ENCODE measurements at places on chromosomes 2 and 18.

- DNase-seq, result no peak
These were observed 123.5 kb upstream of the PELI1 start for GRCh38 chr2:64267699-64268098.

GRCh38 chr2:110858993-110859701 is 126.8 kb downstream of the ACOXL start:
- DNase-seq, result no peak

- DNase-seq, result no peak
These were observed 286.8 kb downstream of the ARL6IP6 start for GRCh38 chr2:153005071-153005730.

DNA sequence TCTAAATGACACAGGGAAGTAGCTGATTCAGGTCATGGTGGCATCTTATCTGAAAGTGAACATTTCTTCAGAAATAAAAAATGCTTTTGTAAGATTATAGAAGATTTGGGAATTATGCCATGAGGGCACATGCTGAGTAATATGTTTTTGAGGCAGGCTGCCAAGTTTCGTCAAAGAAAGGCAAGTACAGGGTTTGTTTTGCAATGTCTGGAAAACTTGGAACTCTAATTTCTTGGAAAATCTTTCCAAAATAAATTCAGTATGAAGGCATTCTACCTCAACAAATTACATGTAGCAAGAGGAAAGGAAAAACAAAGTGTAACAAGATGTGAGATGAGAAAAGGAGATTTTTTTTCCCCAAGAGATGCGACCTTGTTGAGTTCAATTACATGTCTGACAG is 167.7 kb downstream of the PLCL1 start:
- no peak for DNase-seq

GRCh38 chr18:50578030-50578429 is 18.1 kb downstream of the MAPK4 start:
- DNase-seq, result no peak

GRCh38 chr2:187842978-187843847 is 289.0 kb upstream of the TFPI start:
- DNase-seq, result no peak

GRCh38 chr2:437756-438393 is 150.0 kb upstream of the ALKAL2 start:
- no peak for DNase-seq

DNA sequence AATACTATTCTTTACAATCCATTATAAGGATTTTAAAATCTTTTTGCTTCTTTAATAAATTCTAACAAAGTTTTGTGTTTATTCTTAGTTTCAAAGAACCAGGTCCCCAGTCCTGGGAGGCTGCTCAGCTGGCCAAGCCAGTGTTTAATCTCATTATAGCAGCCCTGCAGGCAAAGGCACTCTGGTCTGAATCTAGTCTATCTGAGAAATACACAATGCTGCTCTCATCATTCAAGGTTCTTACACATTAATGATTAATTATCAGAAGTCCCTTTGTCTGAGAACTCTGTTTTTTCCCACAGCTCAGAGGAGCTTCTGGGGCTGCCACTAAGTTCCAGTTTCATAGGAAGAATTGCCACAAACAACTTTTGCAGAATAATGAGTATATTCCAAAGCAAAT is 27.7 kb downstream of the KCTD18 start:
- DNase-seq, result no peak

- DNase-seq, result no peak
These were observed 477.2 kb downstream of the TRIB2 start for GRCh38 chr2:13193900-13194299.

DNA sequence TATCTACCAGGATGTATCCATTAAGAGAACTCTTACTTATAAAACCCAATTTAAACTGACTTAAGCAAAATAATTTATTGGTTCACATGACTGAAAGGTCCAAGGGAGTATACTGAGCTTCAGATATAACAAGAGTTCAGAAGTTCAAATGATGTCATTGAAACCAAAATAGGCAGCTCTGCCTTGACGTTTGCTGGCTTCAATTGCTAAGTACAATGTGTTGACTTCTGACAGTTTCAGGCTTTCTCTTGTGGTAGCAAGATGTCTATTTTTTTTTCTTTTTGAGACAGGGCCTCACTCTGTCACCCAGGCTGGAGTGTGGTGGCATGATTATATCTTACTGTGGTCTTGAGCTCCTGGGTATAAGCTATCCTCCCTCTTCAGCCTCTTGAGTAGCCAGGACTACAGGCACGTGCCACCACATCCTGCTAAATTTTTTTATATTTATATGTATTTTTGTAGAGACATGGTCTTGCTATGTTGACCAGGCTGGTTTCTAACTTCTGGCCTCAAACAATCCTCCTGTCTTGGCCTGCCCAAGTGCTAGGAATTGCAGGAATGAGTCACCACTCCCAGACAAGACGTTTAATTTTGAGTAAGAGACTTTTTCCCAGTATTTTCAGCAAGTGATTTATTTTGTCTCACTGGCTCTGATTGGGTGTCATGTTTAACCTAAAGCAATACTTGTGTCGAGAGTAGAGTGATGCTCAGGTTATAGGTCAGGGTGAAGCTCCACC is 184.8 kb downstream of the NR4A2 start:
- DNase-seq, result no peak

DNA sequence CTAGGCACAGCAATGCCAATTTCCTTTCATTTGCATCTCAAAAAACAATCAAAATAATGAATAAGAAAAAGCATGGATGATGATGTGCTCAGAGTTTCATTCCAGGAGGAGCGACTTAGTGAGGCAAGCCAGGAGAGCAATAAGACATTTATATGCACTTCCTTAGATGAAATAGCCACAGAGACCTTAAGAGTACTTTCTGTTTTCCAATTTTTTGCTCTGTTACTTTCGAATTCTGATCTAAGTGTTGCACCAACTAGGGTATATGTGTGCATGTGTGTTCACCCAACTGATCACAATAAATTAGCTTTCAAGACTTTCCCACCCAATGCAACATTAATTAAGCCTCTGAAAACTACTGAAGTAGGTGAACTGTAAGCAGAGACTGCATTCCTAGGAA is 709 bp downstream of the RAB27B start:
- no peak for DNase-seq

- DNase-seq, result no peak
These were observed 1.2 kb upstream of the TANC1 start for GRCh38 chr2:158967114-158967730.

DNA sequence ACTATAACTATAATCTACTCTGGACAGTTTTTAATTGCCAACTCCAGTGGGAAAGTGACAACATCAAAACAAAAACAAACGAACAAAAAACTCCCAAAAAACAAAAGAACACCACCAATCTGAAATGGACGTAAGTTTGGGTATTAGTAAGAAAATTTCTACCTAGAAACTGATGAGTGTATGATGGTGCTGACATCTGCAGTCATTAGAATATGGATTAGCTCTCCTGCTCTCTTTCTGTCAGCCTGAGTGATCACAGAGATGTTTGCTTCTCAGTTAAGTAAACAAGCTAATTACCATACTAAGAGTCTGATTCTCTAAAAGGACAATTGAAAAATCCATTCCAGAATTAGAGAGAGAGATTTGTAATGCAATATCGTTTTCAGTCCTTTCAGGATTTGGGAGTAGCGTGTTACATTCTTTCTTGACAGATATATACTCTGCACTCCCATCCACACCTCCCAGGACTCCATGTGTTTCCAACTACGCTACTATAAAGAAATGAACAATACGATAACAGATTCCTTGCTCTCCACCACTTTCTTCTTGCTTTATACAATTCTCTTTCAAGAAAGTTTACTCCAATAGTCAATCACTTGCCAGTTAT is 1347.4 kb upstream of the PIK3C3 start:
- DNase-seq, result no peak

DNA sequence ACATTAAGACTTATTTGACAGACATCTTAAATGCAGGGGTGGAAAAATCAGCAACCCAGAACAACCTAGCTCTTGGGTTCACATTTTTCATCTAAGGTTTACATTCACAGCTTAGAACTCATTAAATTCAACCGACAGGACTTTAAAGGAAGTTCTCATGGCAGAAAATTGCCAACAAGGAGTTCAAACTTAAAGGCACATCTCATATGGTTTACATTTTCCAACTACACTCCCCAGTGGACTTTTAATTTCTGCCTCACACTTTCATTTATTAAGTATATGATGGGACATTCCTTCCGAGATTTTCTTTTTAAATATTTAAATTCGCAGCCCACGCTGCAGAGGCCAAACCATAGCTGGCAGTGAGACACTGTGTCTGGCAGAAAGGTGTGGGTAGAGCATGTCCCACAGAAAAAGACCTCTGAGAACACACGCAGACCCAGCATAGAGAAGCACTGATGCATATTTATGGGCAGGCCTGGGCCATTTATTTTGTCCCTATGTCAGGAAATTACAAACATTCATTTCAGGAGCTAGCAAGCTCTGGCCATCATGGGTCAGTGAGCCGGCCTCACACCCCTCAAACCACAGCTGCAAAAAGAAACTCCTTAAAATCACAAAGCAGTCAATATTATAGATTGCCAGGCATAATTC is 46.3 kb downstream of the STK39 start:
- DNase-seq, result no peak

- DNase-seq, result no peak
These were observed 336.9 kb upstream of the PIK3C3 start for GRCh38 chr18:41618147-41618546.

DNA sequence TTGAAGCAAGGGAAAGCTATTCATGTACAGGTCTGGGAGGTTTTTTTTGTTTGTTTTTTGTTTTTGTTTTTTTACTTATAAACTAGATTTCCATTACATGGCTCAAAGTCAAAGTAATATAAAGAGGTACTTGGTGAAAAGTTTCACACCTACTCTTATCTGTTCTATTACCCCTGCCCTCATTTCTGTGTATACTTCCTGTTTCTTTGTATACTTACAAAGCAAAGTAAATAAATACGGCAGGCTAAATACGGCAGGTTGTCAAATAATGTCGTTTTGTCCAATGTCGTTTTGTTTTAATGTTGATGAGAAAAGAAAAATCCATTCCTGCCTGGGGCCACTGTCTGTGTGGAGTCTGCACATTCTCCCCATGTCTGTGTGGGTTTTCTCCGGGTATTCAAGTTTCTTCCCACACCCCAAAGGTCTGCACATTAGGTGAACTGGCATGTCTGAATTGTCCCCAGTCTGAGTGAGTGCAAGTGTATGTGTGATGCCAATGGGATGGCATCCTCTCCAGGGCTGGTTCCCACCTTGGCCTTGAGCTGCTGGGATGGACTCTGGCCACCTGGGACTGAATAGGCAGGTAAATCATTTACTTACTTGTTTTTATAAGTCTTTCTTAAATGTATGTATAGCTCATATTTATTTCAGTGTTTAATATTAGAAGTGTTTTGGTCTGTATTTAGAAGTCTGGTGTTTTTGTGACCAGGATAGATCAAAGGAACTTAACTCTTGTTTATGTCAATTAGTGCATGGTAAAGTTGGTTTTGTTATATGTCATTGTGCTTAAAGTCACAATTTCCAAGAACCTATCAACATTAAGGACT is 13.4 kb downstream of the STAMBP start:
- DNase-seq, result no peak

DNA sequence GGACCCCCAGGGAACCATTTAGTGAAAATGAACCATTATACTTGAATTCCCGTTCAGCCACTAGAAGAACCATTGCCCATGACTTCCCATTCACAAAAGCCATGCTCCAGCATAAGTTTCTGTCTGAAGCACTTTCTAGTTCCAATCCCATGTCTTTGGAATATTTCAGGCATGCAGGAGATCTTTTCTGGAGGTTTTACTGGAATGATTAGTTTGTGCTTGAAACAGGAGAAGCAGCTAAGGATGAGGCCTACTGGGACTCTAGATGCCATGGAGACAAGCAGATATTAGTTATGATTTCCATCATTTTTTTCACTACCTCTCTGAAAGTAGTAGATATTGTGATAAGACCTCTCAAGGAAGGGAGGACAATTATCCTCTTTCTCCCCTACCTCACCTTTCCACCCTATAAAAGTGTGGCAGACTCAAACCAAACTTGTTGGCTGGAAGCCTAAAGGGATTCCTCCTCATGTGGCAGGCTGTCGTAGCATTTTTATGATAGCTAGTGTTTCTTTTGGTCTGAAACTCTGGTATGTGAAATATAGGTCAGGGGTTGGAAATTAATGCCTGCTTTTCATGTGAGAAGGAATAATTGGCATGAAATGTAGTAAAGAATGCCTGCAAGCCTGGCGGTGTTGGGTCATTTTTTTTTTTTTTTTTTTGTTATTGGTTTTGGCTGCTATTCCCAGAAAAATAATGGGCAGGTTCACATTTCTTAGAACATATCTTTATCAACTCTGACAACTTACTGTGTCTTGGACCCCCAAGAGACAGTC is 29.3 kb upstream of the MMADHC start:
- no peak for DNase-seq

DNA sequence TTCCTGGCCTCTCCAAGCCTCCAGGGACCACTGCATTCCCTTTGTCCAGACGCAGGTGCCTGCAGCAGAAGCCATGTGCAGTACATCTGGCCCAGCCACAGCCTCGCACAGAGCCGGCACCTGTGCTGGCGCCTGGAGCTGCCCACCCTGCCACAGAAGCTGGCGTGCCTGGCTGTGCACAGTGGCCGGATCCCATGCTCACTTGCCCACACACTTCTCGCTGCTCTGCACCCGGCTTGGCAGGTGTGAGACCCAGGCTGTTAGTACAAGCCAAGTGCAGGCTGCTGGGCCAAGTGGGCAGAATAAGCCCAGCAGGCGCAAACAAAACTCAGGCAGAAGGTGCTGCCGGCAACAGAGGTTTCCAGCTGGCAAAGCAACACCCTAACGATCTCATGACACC is 124.5 kb upstream of the CCDC150 start:
- DNase-seq, result peak; percentile 7

DNA sequence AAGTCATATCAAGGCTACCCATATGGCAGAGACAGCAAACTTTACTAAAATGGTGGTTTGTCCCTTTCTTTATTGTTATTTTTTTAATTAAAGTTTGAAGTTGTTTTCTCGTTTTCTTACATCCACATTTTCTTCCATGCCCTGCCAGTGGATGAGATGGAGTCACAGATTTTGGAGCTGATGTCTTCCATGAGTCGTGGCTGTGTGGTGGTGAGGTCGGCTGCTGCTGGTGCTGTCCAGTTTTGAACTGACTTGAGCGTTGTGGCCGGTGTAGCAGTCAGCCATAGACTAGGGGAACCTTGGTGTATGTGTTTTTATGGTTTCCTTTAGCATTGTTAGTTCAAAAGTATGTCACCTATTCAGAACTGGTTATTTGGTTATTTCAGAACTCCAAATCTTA is 182.8 kb downstream of the SH3RF3 start:
- DNase-seq, result no peak

DNA sequence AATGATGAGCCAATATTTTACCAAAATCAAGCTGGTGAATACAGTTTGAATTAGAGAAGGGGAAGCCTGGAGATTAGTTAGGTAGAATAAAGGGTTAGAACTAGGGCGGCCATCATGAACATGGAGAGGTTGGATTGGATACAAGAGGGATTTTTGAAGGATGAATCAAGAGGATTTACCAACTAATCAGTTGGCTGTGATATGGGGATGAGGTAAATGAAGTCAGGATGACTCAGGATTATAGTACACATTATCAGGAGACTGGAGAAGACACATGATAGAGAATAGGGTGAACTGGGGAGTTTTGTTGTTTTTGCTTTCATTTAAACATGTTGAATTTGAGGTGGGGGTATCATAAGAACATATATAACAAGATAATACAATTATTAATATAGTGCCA is 73.8 kb upstream of the PROKR1 start:
- no peak for DNase-seq

Data from occipital lobe (tissue), 3 donors.